Stimulated activated CD4-positive, alpha-beta T cell treated with anti-CD3 and anti-CD28 coated beads, Interleukin-1b, Interleukin-23, amount 100 ng/mL, for 1 hour (primary cell): ENCODE measurements at places on chromosomes 3 and 15.

- DNase-seq: no peak
Measured at GRCh38 chr3:19146685-19147650, 1.3 kb upstream of the KCNH8 start.

DNA sequence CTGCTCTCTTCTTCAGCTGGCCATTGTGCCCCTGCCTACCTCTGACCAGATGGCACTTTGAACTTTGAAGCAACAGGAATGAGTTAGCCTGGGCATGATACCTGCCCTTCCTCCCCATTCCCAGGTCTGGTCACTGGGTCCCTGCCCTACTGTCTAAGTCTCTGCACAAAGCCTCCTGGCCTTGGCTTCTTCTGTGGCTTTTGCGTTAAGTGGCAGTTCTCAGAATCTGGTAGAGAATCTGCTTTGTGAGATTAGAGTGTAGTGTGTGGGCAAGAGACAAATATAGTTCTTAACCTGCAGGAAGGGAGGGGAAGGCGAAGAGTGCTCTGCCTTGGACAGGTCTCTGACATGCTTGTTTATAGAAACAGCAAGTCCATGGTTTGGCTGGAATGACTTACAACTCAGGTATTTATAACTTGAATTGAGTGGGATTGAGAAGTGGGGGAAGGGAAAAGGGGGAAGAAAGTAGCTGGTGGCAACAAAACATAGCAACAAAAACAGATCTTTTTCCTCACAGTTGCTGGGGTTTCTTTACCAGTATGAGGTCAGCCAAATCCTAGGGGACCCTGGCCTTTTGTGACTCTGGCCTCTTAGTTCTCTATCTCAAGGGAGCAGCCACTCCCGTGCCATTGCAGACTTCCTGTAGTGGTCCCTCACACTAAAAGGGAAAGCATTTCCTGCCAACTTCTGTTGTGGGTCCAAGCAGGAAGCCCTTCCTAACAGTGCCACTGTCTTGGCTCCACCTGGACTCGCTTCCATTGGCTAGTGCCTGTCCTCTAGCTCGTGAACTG, 16.7 kb downstream of the MAPKBP1 start:
- DNase-seq: no peak

- DNase-seq: no peak
Measured at GRCh38 chr3:49616491-49616941, 57.6 kb upstream of the APEH start.

GRCh38 chr3:122689587-122689986, 8.9 kb downstream of the PARP14 start:
- DNase-seq: no peak

GRCh38 chr3:96354742-96355141, 459.7 kb upstream of the EPHA6 start:
- no peak for DNase-seq

DNA sequence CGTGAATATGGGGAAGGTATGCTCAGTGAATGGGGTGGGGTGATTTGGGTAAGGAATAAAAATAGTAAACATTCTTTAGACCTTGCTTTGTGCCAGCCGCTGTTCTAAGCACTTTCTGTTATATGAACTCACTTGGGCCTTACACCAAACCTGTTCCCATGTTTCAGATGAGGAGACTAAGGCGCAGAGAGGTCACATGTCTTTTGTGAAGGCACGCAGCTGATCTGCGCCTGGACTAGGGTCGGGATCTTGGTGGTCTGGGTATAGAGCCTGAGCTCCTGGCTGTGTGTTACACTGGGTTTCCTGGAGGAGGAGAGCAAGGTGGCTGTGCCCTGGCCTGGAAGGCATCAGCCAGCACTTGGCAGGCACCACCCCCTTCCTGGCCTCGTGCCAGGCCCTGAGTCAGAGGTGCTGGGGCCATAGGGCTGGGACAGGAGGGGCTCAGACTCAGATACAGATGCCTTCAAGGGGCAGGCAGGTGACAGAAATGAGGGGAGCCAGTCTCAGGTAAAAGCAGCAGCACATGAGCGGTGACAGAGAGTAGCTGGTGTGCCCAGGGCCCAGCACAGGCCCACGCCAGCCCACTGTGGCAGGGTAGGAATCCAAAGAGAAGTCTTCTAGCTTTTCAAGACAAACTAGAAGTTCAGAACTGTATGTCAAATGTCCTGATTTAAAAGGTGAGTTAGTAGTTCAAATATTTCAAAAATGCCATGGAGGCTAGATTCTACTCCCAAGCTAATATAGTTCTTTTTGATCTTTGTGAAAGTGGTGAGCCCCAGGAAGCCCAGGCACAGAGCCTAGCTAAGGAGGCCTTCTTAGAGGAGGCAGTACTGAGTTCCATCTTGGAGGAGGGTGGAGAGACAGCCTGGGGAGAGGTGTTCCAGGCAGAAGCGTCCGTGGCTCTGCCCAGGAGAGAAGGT, 83.1 kb downstream of the DNAJB8 start:
- peak; percentile 27 for DNase-seq
